Astrocyte of the hippocampus (primary cell): ENCODE measurements at places on chromosomes 7 and 10.
A peak's percentile ranks its signal among the peaks of the same experiment; 100 is the strongest.

DNA sequence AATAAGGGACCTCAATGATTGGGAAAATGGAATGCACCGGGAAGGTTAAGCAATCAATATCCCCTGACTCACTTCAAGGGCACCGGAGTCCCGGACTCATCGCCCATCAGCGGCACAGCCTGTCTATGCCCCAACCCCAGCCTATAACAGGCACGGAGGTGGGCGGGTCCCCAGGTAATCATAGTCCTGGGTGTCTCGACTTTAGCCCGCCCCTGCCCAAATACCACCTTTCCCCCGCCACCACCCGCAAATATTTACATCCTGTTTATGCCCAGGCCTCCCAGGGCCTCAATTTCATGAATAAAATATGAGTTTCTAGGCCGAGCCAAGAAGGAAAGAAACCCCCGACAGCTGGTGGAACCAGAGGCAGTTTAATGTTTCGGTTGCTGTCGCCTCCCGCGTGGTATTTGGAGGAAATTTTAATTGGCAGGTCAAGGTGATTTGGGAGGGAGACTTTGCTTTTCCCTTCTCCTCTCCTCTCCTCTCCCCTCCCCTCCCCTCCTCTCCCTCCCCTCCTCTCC is 15.6 kb upstream of the RFC2 start:
- peak; percentile 92 for DNase-seq

GRCh38 chr10:1398626-1399410 is 338.5 kb downstream of the ADARB2 start:
- DNase-seq = no peak

DNA sequence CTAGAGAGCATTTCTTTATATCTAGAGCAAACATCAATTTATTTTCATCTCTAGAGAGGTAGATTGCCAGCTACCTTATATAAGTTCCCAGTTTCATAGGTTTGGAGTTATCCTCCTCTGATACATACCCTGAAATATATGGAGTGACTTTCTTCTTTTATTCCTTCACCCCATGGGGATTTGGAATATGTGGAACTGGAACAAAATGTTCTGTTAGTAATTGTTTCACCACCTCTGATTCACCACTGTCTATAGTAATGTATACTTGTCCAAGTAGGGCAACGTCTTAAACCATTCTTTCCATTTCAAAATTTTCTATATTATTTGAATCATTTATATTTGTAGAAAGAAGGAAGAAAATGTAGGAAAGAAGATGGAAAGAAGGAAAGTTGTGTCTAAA is 511.2 kb upstream of the KCND2 start:
- DNase-seq = no peak

DNA sequence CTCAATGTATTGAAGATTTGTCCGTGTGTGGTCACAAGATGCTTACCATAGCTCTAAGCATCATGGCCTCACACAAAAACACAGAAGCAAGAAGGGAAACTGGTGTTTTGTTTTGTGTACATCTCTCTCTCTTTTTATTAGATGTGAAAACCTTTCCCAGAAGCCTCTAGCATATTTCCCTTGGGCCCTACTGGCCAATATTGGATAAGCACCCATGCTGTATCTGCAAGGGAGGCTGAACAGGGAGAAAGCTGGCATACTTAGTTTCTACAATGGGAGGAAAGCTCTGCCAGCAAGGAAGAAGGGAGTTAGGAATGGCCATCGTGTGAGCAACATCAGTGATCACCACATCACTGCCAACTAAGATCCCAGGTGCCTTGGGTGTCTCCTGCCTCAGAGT is 9.6 kb upstream of the NAMPT start:
- DNase-seq = no peak

- peak; percentile 73 for DNase-seq
Observed at GRCh38 chr7:55019191-55019690, 424 bp downstream of the EGFR start.

DNA sequence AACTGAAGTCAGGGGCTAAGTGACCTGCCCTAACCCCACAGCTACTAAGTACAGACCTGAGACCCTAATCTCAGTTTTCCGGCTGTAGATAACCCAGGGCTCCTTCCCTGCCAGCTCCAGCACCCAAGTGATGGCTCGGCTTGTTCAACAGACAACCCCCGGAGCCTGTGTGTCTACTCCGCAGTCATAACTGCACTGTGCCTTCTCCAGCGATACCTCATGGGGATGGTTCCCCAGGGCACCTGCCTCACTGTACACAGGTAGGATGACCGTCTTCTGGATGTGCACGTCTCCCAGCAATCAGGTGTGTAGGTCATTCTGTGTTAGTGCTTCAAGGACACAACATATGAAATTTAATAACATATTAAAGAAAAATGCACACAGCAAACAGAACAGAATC is 37.1 kb downstream of the CPXM2 start:
- no peak for DNase-seq
